Esophagus muscularis mucosa (tissue), 4 donors: ENCODE measurements at places on chromosomes 2 and 18. TPM values are rescaled to one million over a fixed set of nuclear protein-coding genes. Genes with fewer than 3 reads are reported as not detected.

CRYGB gene
- not detected for total RNA-seq

GULP1 gene
- total RNA-seq: 49.0 TPM

CTLA4 gene
- 0.33 TPM for total RNA-seq

TRIM43 gene
- not detected for total RNA-seq

GPD2 gene
- 26.0 TPM for total RNA-seq

TBR1 gene
- total RNA-seq: not detected

RAMP1 gene
- 233 TPM for total RNA-seq

VWC2L gene
- not detected for total RNA-seq

- no peak for DNase-seq
Observed at GRCh38 chr2:176826356-176826755, 386.2 kb upstream of the HNRNPA3 start.

DNA sequence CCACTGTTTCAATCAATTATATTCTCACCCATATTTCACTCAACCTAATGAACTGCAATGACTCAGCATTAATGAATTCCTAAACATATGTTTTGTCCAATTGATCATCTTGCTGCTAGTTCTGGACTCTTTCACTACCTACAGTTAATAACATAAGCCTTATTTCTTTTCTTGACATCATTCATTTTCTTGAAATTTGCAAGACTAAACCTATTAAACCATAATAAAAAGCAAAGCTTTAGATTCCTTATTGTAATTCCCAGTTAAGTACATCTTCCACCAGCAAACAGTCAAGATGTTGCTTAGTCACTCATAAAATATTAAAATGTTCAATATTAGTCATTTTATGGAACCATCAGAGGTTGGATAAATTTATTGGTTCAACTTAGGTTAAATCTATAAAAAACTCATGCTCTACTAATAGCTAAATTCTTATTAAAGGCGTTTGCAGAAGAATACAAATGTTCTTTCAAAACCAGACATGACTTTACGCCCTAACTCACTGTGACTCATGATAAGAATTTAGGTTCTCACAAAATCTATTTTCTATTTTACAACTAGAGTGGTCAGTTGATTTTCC, 599.4 kb downstream of the RNF144A start:
- DNase-seq: no peak

DNA sequence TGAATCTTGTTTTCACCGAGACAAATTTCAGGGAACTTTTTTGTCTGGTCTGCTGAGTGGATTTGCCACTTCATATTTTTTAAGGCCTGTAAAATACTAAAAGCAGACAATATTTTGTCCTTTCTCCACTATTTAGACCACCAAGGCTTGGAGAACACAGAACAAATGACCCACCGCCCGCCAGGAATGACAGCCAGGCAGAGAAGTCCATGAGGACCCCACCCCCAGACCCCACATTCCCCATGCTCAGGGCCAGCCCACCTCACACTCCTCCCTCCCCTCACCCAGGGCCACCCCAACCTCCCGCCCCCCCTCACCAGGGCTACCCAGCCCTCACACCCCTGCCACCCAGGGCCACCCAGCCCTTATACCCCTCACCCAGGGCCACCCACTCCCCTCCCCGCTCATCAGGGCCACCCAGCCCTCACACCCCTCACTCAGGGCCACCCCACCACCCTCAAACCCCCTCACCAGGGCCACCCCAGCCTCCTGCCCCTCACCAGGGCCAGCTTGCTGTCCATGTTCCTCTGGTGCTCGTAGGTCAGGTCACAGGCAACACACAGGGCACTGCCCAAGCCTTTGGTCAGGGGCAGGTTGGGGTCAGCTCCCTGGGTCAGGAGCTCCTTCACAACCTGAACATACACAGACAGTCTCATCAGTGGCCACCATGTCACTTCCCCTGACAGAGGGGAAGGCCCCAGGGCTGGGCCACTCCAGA, 50.6 kb downstream of the ANKMY1 start:
- DNase-seq: peak; percentile 77

DNA sequence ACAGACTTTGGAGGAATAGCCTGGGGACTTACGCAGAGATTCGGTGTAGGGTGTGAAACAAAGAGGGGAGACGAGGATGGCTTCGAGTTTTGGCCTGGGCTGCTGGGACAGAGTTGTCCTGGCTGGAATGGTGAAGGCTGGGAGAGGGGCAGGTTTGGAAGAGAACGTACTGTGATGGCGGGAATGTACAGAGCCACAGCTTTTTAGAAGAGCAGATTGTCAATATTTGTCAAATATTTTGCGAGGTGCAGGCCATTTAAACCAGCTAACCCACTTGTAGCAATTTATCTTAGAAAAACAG, 14.4 kb upstream of the ITM2C start:
- DNase-seq: no peak

GRCh38 chr2:43127208-43127940, 99.0 kb downstream of the ZFP36L2 start:
- DNase-seq: no peak

DNA sequence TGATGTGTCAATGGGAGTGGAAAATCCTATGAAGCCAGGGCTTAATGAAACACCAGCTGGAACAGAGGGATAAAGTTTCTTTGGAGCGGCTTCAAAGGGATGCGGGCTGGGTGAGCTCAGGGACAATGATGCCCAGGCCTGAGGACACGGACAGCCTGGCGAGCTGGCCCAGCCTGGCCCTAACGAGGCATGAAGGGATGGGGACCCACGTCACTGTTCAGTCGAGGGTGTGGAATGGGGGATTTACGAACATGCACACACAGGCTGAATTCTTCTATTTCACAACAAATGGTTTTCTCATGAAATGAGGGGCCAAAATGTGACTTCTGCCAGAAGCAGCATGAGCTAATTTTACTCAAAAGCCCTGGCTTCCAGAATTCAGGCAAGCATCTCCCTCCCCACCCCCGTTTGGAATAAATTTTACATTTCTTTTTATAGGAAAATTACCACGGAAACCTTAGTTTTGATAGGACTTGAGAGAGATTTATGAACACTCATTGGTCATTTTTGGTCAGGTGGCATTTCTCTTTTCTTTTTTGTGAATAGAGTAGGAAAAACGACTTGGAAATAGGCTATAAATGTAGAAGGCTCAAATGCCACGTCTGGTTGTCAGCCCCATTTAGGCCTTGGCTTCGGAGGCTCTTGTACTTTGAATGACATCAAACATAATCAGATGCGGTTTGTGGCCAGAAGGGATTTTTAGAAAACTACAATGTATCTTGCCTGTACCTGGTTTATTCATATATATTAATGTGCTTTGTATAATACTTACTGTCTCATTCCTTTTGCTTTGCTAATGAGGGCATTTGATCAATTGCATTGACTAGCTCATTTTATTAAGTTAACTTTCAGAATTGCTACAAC, 893.8 kb upstream of the CELF4 start:
- DNase-seq: no peak

- DNase-seq: no peak
Observed at GRCh38 chr2:95352310-95353054, 50.0 kb upstream of the FAHD2A start.

- DNase-seq: no peak
Observed at GRCh38 chr18:6871566-6871965, 142.1 kb downstream of the ARHGAP28 start.

GRCh38 chr18:26192233-26192632, 34.0 kb upstream of the TAF4B start:
- DNase-seq: no peak

GRCh38 chr18:28432339-28432738, 255.4 kb upstream of the CDH2 start:
- no peak for DNase-seq

- no peak for DNase-seq
Observed at GRCh38 chr2:42386682-42387081, 25.7 kb upstream of the COX7A2L start.

GRCh38 chr2:122939796-122940195, 1085.3 kb upstream of the CNTNAP5 start:
- no peak for DNase-seq

- DNase-seq: no peak
Observed at GRCh38 chr2:144364944-144365738, 154.8 kb downstream of the ZEB2 start.

- no peak for DNase-seq
Observed at GRCh38 chr2:97797355-97797754, 84.0 kb downstream of the ZAP70 start.

GRCh38 chr18:76823587-76824011, 1.2 kb downstream of the ZNF236 start:
- DNase-seq: no peak

GRCh38 chr2:97645112-97645694, 659 bp upstream of the COX5B start:
- peak; percentile 92 for DNase-seq

- peak; percentile 98 for DNase-seq
Observed at GRCh38 chr2:43221763-43222474, 4.5 kb downstream of the ZFP36L2 start.

- no peak for DNase-seq
Observed at GRCh38 chr18:23453680-23454058, 582 bp downstream of the RIOK3 start.

DNA sequence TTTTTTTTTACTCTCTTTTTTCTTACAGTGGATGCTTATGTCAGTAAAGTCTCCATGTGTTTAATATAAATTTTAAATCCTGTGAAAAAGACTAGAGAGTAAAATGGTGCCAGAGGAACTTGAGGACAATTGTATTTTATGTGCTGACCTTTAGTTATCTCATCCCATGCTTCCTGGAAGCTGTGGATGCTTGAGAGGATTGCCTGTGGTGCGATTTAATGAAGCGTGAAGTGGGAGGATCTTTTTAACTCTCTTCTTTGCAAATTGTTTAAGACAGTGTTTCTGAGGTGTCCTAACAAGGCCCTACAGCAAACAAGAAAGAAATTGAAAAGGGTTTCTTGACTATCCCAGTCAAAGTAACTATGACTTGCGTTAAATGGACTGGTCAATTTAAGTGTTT, 84.2 kb downstream of the DTNA start:
- no peak for DNase-seq

GRCh38 chr2:130820279-130820861, 16.3 kb upstream of the ARHGEF4 start:
- DNase-seq: no peak

DNA sequence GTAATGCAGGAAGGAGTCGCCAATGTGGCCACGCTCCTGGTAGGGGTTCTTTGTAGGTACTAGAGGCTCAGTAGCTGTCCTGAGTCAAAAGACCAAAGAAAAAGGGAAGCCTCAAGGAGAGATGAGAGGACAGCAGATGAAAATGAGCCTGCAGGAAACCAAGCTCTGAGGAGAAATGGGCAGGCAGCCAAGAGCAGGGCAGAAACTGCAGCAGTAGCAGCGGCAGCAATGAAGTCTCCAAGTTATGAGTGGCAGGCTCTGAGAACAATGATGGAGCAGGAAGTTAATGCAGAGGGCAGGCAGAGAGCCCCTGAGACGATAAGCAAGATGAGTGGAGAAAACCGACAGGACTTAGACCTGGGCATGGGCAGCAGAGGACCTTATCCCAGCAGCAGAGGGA, 48.2 kb upstream of the TMEM200C start:
- no peak for DNase-seq

- DNase-seq: no peak
Observed at GRCh38 chr18:65227970-65228369, 522.8 kb upstream of the CDH7 start.

DNA sequence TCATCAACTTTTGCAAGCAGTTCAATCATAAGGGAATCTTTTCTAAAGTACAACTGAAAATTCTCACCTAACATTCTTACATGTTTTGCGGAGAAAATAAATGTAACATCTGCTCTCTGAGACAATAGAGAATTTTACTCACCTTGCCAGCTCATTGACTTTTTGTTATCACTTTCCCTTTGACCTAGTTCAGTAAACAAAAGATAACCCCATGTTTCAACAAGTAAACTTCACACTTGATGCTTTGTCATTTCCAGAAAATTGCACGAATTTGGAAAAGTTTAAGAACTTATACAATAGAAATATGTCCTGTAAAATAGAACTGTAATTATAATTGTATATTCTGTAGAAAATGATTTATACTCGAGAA, 1110.0 kb upstream of the ACVR2A start:
- DNase-seq: no peak

- DNase-seq: no peak
Observed at GRCh38 chr2:44799105-44799504, 142.4 kb upstream of the SIX3 start.

GRCh38 chr2:213923543-213923942, 487.3 kb upstream of the VWC2L start:
- DNase-seq: no peak

DNA sequence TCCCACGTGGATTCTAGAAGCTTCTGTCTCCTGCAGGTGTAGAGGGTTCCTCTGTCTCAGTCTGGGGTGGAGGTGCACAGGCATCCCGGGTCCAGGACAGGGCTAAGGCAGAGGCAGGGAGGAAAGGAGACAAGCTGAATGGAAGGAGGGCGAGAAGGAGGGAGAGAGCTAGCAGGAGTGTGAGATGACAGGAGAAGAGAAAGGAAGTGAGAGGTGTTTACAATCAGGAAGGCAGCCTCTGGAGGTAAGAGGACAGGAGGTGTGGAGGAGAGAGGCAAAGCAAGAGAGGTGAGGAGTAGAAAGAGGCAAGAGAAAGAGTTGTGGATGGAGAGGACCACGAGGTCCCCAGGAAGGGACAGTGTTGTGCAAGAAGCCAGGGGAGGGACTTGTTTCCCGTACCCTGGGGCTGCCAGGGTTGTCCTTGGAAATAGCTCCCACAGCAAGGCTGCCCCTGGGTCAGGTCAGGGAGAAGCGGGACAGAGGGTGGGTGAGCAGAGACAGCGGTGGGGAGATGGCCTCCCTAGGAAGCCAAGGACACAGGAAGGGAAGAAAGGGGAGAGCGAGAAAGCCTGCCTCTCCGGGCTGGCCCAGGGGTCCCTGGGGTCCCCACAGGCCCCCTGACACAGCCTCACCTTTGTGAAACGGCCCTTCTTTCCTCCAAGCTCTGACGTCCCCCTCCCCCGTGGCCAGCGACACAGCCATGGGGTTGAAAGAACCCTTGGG, 136.9 kb downstream of the CYP26B1 start:
- peak; percentile 85 for DNase-seq

DNA sequence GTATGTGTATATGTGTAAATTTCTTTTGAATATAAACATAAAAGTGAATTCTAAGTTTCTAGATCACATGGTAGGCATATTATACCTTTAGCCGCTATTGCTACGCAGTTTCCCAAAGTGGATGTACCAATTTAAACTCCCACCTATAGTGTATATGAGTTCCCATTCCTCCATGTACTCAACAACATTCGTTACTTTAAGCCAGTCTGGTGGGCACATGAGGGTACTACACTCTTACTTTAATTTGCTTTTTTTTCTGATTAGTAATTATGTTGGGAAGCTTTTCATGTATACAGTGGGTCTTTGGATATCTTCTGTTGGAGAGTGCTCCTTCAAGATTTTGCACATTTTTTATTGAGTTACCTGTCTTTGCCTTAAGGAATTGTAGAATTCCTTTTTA, 683.8 kb downstream of the ERBB4 start:
- DNase-seq: no peak

GRCh38 chr2:100857915-100858314, 38.0 kb downstream of the NPAS2 start:
- DNase-seq: no peak
